Nucleus accumbens (tissue), 56 donors: ENCODE measurements at places on chromosomes 12 and 14.

DNA sequence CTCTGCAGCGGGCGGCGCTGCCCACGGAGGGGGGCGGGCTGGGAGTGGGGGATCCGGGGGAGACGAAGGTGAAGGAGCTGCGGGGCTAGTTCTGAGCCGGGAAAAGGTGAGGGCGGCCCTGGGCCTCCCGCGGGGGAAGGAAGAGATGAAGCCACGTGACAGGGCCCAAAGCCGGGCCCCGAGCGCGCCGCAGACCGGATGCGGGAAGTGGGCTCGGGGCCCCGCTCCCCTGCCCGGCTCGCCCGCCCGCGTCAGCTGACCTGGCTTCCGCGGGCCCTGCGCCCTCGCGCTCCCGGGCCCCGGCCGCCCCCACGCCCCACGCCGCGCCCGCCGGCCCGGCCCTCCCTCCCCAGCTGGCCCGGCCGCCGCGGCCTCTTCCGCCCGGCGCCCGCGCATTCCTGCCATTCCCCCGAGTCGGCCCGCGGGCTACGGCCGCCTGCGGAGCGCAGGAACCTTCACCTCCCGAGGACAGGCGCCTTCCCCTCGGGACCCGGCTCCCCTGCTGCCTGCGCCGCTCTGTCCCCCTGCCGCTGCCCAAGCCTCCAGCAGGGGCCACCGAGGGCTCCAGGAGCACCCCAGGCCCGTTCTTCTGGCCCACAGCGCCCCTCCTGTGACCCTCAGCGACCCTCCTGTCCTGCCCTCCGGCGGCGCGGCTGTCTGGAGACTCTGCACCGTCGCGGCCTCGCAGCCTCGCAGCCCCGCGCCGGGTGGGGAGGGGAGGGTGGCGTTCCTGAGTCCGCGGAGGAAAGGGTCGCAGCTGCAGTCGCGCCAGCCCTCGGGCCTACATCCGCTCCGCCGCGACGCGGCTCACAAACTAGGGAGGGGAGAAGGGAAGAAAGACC lies 20.4 kb downstream of the NINJ2 start:
- peak; percentile 66 for DNase-seq

DNA sequence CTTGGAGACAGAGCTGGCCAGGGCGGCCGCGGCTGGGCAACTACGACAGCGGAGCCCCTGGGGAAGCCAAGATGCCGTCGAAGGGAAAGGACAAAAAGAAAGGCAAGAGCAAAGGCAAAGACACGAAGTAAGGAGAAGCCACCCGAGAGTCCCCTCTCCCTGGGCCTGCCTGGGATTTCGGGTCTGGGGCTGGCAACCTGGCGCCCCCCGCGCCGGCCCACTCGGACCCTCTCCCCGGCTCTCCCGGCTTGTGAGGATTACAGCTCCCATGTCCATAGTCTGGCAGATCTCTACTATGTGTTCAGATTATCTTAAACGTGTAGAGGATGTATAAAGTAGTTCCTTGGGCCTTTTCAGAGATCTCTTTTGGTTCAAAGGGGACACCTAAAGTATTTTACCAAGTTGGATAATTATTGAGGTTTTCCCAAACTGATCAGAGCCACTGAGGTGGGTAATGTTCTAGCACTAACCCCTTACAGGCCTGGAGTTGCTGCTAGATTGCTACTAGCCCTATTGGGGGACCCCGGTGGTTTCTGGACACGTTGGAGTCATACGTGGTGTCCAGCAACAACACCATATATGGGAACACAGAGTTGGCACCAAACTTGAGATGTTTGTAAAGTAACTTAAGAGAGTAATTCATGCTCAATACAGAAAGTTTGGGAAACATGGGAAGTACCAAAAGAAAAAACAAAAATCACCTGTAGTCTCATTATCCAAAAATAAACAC lies 424 bp downstream of the BBOF1 start:
- no peak for DNase-seq

GRCh38 chr12:271161-271560 lies 8.5 kb upstream of the SLC6A13 start:
- DNase-seq, result peak; percentile 12

DNA sequence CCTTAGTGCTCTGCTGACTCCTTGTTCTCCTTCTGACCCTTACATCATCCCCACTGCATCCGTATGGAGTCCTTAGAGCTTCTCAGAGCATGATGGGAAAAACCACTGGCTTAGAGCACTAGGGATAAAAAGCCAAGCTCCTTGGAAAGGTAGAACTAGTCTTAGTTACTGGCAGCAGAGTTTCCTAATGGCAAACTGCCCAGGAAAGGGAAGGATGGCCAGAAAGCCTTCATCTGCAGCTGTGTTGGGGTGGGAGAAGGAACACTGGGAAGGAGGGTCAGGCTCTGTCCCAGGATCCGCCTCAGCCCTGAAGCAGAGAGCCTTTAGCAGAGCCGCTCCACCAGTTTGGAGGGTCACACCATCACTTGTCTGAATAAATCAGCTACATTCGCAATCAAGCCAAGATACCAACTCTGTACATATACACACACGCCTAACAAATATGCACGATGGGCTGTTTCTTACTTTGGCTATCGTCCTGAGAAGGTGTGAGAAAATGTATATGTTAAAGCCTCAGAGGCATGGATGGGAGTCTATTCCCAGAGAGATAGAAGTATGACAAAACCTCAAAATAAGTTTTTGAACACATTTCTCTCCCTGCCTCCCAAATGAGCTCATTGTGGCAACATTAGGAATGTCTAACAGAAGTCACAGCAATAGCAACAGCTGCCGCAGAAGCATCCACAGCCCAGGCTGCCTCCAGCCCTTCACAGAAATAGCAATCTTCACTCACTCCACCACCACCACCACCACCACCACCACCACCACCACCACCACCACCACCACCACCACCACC lies 18.6 kb upstream of the GALNT8 start:
- no peak for DNase-seq

DNA sequence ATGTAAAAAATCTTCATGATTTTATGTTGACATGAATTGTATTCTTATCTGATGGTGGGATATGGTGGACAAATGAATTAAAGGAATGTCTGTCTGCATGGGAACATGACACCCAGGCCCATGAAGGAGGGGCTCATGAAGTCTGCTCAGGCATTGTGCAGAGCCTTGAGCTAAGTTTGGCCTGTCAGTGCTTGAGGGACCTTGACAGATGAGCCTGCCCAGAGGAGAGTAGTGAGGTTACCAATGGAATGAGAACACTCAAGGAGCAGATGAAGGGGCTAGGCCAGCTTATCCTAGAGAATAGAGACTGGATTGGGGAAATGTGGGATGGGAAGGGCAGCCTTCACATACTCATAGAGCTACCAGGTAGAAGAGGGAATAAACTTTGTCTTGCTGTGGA lies 68.8 kb downstream of the TMX1 start:
- DNase-seq, result no peak

GRCh38 chr12:122895320-122895703 lies 612 bp downstream of the VPS37B start:
- DNase-seq, result no peak
